ENCODE measurements at places on chromosomes 6 and 20.

- no peak for DNase-seq
Measured at GRCh38 chr6:55957961-55958422, 82.6 kb upstream of the BMP5 start.

GRCh38 chr6:169044381-169045230 lies 209.0 kb downstream of the THBS2 start:
- DNase-seq: no peak

GRCh38 chr20:42985628-42986027 lies 204.1 kb downstream of the PTPRT start:
- DNase-seq: no peak

DNA sequence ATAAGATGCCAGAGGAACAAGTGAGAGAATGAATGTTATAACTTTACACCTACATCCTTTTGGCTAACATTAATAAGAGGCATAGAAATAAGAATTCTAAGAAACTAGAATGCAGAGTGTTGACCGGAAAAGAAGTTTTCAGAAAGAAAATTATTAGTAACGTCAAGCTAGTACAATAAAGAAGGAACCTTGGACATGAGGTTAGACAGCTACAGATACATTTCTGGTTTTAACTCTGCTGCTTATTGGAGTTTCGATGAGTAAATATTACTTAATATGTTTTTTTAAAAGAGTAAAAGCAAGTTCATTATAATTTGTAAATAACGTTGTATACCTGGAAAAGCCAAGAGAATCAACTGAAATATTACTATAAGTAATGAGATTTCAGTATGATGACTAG lies 22.7 kb downstream of the TAB2 start:
- no peak for DNase-seq

DNA sequence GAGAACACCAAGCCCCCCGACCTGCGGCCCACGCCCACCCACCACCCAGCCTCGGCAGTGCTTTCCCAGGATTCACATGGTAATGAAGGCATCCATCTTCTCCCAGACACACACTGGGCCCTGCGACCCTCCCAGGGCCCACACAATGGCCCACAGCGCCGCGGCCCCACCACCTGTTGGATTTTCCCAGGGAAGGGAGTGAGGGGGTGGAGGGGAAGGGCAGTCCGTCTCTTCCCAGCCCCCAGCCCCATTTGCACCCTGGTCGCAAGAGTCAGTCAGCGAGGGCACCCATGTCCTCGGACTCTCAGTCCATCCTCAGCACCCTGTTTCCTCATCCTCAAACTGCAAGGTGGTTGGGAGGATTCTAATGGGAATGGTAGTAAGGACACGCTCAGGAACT lies 23.7 kb upstream of the ID1 start:
- no peak for DNase-seq

GRCh38 chr6:152380351-152380767 lies 256.8 kb downstream of the SYNE1 start:
- DNase-seq: no peak

- no peak for DNase-seq
Measured at GRCh38 chr6:101395345-101395744, 1.8 kb downstream of the GRIK2 start.

GRCh38 chr20:18943542-18943941 lies 130.0 kb downstream of the SCP2D1 start:
- DNase-seq: no peak

DNA sequence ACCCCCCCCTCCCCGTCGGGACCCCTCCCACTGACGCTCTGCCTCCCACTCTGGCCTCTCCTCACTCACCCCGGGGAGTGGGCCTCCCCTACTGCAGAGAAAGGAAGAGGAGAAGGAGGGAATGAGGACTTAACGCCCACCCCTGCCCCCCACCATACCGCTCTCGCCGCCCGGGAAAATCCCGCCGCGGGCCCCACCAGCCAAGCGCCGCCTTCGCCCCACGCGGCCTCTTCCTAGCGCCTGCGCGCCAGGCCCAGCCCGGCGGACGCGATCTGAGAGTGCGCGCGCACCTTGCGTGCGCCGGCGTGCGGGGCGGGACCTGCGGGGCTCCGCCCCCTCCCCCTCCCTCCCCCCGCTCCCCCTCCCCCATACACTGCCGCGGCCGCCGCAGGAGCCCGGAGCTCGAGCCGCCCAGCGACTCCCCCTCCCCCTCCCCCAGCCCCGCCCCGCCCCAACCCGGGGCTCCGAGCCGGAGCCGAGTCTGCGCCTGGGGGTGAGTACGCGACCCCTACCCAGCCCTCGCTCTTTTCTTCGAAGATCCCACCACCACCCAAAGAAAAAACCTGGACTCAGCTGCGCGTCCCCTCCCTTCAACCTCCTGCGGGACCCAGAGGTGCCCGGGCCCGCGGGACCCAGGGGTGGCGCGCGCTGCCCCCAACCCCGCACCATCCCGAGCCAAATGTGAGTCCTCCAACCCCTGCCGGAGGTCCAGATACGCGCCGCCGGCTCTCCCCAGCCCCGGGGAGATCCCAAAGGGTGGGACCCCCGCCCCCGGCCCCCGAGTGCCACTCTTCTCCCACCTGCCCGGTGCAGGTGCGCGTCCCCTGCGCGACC lies at the start of the genes MRPL14 and TMEM63B:
TSS of gene MRPL14 (minus strand) at position 267 of the 834 bp plus-strand sequence. CDS start 10,841 bp downstream, outside the sequence.
TSS of gene TMEM63B (plus strand) at position 369 of the 834 bp plus-strand sequence. CDS start 7,031 bp downstream, outside the sequence.
- peak; percentile 90 for DNase-seq

- DNase-seq: no peak
Measured at GRCh38 chr6:16669227-16669626, 92.0 kb downstream of the ATXN1 start.

GRCh38 chr6:151616600-151616999 lies 122.8 kb downstream of the CCDC170 start:
- no peak for DNase-seq

DNA sequence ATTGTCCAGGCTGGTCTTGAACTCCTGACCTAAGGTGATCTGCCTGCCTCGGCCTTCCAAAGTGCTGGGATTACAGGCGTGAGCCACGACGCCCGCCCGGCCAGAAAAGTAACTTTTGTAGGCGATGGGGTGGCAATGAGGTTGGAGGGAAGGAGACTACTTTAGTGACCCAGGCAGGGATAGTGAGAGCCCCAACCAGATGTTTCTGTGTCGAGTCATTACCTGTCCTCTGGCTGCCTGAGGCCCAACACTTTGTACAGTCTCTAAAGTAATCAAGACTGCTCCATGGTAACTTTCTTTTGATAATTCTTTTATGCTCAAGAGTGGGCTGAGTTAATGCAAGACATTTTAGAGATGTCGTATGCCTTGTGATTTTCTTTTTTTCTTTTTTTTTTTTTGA lies 6.8 kb downstream of the SASH1 start:
- no peak for DNase-seq

DNA sequence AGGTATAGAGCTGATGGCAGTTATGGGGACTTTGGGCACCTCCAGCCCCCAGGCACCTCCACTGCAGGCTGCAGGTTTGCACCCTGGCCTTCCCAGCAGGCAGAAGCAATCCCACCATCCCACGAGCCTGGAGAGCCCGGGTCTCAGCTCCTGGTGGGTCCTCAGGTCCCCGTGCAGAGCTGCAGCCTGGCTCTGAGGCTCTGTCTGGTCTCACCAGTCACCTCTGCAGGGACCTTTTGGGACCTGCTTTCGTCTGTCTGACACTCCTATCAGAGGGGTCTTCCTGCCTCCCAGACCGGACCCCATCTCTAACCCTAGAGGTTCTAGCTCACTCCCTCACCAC lies 41.9 kb downstream of the FGD2 start:
- no peak for DNase-seq

DNA sequence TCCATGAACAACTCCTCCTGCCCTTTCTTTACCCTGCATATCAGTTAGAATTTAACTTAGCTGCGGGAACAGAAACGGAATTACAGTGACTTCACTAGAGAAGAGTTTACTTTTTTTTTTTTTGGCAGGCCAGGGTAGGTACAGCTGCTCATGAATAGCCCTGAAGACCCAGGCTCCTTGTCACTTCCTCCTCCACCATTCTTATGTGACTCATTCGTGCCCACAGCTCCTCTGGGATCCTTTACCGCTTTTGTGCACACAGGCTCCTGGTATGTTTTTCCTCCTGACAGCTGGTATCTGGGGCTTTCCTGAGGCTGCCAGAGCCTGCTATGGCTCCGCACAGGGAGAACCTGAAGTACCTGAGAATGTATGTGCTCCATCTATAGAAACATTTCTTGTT lies 3.9 kb upstream of the KCNS1 start:
- no peak for DNase-seq

- DNase-seq: no peak
Measured at GRCh38 chr6:158048589-158048988, 66.9 kb downstream of the SYNJ2 start.

DNA sequence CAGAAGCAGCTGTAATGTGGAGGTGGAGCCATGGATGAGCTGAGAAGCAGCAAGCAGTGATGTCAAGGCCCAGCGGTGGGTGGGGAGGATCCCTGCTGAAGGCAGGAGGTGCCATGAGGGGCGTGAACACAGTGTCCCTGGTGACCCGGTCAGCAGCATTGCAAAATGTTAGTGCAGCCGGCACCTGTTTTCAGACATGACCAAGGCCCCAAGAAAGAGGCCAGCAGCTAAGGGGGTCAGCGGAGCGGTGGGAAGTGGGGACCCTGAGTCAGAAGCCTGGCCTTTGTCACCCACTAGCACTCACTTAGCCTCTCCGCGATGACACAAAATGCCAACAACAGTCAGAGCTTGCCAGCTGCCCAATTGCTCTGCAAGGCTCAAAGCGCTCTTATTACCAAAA lies 51.9 kb downstream of the TMEM242 start:
- DNase-seq: no peak

GRCh38 chr6:101403216-101403945 lies 9.9 kb downstream of the GRIK2 start:
- DNase-seq: no peak

- DNase-seq: no peak
Measured at GRCh38 chr20:63309261-63310071, 16.5 kb downstream of the COL20A1 start.

- no peak for DNase-seq
Measured at GRCh38 chr20:38581013-38581412, at the start of gene ADIG. Gene ADIG (plus strand): TSS chr20:38581197. CDS start chr20:38581251, 54 bp downstream.

GRCh38 chr6:47663462-47664216 lies 34.7 kb upstream of the ADGRF4 start:
- DNase-seq: no peak

DNA sequence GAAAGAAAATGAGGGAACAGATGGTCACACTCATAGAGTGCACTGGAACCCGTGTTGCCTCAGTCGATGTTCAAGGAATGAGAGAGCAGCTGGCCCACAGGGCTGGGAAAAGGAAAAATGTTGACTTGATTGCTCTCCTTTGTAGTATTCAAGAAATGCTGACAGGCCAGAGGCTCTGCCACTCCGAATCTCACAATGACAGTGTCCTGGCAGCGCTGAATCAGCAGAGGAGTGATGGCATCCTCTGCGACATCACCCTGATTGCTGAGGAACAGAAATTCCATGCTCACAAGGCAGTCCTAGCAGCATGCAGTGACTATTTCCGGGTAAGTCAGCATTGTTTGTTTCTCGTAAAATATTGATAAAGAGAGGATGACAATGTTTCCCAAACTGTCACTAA lies 51.3 kb downstream of the KLHL32 start:
- DNase-seq: no peak

DNA sequence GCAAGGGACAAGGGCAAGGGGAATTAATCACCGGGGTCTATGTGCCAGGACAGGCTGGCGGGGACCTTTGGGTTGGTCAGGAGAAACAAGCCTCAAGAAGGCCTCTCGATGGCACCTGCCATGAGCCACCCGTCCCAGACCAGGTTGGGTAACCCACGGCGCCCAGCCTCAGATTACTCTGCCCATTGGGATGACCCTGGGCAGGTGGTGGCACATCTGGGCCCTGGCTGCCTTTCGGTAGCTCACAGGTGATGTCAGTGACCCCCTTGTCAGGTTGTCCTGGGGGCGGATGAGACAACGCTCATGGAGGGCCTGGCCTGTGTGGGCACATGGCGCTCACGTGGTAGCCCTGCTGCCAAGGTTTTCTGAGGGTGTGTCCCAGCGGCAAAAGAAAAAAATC lies 152.2 kb downstream of the SYCP2 start:
- DNase-seq: no peak

- no peak for DNase-seq
Measured at GRCh38 chr20:6122111-6122872, 538 bp downstream of the FERMT1 start.

- no peak for DNase-seq
Measured at GRCh38 chr20:37936451-37936850, 33.5 kb downstream of the VSTM2L start.

- DNase-seq: no peak
Measured at GRCh38 chr6:159862103-159862502, 28.7 kb upstream of the MAS1 start.

DNA sequence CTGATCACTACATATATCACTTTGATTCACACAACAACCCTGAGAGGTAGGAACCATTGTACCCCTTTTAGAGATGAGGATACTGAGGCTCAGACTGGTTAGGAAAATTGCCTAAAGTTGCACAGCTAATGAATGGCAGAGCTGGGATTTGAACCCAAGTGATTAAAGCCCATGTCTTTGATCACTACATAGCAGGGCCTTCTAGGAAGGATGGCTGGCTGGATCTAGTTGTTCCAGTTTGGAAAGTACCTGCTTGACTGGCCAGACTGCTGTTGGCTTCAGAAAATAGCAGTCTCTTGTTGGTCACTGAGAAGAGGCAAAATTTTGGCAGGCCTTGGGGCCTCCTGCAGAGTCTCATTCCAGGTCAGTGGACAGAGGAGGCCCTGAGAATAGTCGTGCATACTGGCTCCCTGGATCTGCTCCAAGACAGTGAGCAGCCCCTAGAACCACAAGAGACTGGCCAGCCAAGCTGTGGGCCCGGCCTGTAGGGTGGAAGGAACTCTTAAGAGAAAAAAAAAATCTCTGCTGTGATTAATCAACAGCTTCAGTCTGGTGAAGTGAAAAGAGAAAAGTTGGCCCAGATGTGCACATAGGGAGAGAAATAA lies 17.5 kb downstream of the PPARD start:
- DNase-seq: no peak

- DNase-seq: no peak
Measured at GRCh38 chr6:153959276-153959675, 79.8 kb upstream of the OPRM1 start.

Measured in activated naive CD4-positive, alpha-beta T cell (primary cell).